ENCODE measurements at places on chromosomes 4 and X. TPM values are rescaled to one million over a fixed set of nuclear protein-coding genes. Genes with fewer than 3 reads are reported as not detected.

Gene TRIM61
- 5.2 TPM for polyA plus RNA-seq

Gene IBSP
- polyA plus RNA-seq: 0.08 TPM

Gene ABCG2
- polyA plus RNA-seq: 24.4 TPM

Gene MID1IP1
- 26.5 TPM for polyA plus RNA-seq

Gene TMEM154
- 1.5 TPM for polyA plus RNA-seq

DNA sequence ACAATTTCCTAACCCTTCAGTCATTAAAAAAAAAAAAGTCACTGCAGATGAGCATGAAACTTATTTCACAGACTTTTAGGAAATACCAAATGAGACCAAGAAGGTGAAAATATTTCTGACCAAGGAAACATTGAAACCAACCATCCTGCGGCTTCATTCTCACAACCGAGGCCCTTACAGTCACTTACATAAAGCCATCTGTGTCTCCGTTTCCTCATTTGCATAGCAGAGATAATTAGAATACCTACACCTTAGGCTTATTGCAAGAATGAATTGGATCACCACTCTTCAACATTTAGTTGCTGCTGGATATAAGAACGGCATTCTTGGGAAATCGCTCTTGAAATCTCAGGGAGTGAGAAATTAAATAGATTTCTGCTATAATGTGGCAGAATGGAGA lies 356.2 kb downstream of the HS3ST1 start:
- no peak for DNase-seq

GRCh38 chrX:74383611-74384010 lies 37.7 kb upstream of the SLC16A2 start:
- no peak for DNase-seq

- no peak for DNase-seq
Observed at GRCh38 chr4:91904556-91904955, 399.2 kb upstream of the GRID2 start.
